ENCODE measurements at places on chromosomes 16 and 17.
A peak's percentile ranks its signal among the peaks of the same experiment; 100 is the strongest.

DNA sequence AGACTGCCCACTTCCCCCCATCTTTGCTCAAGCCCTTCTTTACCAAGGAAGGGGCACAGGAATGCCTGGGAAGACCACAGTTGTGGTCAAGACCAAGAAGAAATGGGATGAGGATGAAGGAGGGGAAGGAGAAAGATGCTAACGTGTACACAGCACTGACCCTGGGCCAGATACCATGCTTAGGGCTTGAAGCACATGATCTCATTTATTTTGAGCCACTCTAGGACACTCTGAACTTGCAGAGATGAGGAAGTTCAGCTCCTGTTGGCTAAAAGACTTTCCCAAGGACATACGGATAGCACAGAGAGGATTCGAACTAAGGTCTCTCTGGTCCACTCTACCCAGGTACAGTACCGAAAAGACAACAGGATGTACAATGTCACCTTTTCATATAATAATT lies 42.6 kb downstream of the PIK3R5 start:
- no peak for DNase-seq

DNA sequence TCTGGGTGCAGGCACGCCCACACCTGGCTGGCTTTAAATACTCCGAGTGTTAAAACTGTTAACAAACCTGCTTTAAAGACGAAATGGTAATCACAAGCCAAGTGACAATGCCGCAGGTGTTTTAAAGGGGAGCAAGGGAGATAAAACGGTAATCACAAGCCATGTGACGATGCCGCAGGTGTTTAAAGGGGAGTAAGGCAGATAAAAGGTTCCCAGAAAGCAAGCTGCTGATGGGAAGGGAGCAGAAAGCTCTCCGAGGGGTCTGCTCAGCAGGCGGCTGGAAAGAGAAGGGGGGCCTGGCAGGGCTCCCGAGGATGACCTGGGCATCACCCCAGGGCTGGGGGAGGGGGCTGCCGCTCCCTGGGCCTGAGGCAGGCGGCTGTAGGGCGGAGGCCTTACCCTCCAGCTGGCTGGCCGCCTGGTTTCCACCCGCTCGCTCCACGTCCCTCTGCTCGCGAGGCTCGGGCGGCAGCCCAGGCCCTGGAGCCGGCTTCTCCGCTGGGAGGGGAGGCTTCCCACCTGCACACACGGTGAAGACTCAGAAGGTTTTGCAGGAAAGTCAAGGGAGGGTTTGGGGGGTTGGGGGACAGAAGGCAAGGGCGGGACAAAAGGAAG lies 12.1 kb downstream of the NDUFAF8 start:
- no peak for DNase-seq

GRCh38 chr17:30393491-30393890 lies 14.8 kb downstream of the CPD start:
- no peak for DNase-seq

DNA sequence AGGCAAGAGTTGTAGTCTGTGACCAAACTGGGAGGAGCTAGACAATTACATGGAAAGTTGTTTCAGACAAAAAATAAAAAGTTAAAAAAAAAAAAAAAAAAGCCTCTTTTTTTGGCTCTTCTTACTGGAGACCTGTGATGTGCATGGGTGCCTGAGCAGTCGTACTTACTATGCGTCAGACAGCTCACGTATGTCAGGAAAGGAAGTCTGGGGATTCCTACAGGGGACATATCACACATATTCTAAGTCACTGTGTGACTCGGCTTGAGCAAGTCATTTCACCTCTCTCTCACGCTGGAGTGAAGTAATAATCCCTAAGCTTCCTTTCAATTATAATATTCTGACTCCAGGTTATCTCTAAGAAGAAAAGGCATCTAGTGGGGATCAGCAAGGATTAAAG lies 6.0 kb downstream of the SLFN14 start:
- DNase-seq: no peak

- no peak for DNase-seq
These were observed 35.3 kb upstream of the PITPNM3 start for GRCh38 chr17:6591599-6592158.

DNA sequence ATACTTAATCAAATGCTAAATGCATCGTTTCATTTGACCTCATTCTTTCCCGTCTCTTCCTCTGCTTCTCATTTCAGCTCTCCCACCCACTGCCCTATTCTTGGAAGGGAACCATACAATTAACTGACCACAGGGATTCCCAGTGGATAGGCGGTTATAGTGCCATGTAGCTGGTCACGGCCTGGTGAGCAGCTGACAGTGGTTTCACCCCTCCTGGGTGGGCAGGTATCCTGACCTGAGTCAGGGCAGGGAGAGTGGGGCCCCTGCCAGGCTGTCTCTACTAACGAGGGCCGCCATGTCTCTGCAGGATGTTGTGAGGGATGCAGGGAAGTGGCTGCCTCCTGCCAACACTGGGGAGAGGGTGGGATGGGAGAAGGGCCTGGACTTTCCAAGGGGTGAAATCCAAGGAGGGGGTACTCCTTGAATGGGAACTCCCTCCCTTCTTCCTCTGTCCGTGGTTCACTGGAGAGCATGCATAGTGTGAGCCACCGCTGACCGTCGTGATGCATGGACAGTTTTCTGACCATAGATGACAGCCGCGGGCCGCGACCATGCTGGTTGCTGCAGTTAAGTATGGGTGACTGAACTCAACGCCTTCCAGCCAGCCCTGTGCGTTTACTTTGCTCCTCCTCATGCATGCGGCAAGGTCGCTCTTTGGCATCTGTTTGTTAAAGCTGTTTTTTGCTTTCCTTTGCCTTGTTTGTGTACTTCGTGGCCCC lies 95.9 kb downstream of the RPTOR start:
- no peak for DNase-seq

- peak; percentile 85 for DNase-seq
These were observed at the start of gene NT5C3B for GRCh38 chr17:41835800-41836549. TSS of gene NT5C3B (minus strand) at chr17:41836232. CDS start at chr17:41836193, 39 bp downstream.

DNA sequence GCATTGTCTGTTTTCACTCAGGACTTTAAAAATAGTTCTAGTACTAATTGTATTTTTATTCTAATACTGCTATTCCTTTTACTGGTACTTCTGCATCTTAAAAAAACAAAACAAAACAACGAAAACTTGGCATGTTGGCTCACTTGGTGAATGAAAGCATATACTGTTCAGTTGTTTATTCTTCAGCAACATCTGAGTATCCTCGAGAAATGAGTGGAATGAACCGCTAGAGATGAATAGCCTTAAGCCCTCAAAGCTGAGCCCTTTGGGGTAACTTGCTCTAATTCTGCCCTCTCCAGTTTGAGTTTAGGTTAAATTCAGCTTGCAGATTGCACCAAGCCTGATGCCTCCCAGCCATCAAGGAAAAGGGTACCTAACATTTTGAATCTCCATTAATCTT lies 126.5 kb downstream of the WWOX start:
- DNase-seq: no peak

- DNase-seq: no peak
These were observed 10.5 kb upstream of the HEATR6 start for GRCh38 chr17:60089096-60089806.

DNA sequence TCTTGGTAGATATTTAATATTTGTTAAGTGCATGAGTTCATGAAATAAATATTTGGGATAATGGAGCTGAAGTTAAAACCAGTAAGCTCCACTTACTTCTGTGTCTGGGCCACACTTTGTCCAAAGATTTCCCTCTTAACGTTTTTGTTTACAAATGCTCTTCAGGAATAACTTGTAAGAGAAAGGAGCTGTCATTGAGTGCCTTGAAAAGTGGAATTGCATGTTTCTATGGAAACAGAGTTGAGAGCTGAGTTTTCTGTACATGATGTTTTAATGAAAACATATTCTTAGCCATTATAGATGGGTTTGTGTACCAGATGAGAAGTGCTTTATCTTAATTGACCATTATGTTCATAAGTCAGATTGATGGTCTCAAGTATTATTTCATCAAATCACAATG lies 1045.4 kb upstream of the EEF2KMT start:
- no peak for DNase-seq

GRCh38 chr17:3763777-3764170 lies 37.2 kb downstream of the ITGAE start:
- no peak for DNase-seq

DNA sequence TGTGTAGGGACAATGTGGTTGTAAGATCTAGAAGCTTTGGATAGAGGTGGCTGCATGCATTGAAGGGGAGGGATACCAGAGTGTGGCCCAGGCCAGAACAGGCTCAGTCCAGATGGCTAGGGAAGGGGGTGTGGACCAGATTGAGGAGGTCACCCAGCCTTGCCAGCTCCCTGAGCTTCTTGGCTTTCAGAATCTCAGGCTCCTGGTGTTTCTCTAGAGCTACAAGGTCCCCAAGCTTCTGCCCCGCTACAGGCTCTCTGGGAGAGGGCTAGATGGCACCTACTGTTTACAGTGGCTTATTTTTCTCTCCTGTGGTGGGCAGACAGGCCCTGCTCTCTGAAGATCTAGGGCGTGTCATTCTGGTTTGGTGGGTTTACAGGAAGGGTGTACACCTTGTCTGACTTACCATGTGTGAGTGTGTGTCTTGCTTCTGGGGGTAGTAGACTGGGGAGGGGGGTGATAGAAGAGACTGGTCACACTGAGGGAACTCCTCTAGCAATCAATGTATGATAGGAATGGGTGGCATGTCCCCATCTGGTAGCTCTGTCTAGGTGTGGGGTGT lies 1.1 kb downstream of the RARA start:
- no peak for DNase-seq

DNA sequence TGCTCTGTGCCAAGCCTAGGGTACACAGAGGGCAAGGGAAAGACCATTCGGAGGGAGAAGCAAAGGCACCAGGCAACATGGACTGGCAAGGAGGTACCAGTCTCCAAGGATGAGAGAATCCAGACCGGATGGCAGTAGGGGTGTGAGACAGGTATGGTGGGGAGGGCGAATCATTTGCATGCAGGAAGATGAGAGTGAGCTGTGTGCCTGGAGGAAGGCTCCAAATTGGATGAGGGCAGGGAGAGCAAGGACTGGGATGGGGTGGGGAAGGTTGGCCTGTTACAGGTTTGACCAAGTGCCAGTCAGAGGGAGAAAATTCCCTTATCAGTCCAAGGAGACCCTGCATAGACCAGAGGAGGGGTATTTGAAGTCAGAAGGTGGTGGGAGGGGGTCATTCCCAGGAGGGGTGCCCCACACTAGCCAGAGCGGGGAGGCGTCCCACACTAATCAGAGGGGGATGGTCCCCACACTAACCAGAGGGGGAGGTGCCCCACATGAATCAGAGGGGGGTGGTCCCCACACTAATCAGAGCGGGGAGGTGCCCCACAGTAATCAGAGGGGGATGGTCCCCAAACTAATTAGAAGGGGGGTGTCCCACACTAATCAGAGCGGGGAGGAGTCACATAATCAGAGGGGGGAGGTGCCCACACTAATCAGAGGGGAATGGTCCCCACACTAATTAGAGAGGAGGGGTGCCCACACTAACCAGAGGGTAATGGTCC lies 737 bp downstream of the CANT1 start:
- no peak for DNase-seq

DNA sequence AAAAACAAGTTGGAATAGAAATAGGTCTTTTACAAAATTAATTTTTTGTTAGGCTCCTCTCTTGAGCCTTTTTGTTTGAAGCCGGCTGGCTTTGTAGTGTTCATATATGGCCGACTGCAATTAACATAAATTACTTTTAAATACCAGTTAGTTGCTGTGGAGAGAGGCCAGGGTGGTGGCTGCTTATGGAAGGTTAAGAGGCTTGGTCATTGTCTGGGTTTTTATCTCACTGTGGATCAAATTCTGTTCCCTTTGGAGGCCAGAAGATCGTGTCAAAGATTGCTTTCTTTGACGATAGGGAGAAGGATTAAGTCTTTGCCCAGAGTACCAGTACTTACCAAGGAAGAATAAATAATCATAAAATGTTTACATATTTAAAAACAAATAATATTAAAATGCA lies 39.9 kb downstream of the MSI2 start:
- DNase-seq: no peak
